SK-MEL-5 (cell line): ENCODE measurements at places on chromosomes 6 and 20.
A peak's percentile ranks its signal among the peaks of the same experiment; 100 is the strongest.

DNA sequence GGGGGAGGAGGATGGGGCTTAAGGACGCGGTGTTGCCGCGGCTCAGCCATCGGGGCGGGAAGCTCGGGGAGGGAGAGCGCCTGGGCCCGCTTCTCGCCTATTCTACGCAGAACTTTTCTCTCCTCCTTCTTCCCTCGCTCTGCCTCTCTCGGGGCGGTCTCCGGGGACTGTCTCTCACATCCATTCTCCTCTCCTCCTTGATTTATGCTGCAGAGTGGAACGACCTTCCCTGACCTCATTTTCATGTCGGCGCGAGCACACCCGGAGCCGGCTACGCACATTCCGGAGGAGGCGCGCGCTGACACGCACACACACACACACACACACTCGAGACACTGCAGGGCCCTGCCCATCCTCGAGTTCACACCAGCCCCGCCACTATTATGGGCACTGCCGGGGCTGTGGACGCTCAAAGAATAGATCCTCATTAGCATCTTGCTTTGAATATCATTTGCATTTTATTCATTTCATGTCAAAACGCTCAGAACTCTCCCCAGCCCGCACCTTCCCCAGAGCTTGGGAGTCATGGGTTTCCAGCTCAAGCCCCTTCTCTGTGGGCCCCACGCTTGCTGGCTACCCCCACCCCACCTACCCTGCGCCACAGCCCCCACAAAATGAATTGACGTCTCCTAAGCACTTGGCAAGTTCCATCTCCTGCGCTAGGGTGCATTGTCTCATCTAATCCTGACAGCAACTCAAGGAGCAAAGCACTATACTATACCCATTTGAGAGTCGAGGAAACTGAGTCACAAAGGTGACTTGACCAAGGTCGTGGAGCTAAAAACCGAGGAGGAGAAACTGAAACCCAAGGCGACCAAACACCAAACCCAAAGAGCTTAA, 36.8 kb downstream of the NCR2 start:
- DNase-seq, result no peak

DNA sequence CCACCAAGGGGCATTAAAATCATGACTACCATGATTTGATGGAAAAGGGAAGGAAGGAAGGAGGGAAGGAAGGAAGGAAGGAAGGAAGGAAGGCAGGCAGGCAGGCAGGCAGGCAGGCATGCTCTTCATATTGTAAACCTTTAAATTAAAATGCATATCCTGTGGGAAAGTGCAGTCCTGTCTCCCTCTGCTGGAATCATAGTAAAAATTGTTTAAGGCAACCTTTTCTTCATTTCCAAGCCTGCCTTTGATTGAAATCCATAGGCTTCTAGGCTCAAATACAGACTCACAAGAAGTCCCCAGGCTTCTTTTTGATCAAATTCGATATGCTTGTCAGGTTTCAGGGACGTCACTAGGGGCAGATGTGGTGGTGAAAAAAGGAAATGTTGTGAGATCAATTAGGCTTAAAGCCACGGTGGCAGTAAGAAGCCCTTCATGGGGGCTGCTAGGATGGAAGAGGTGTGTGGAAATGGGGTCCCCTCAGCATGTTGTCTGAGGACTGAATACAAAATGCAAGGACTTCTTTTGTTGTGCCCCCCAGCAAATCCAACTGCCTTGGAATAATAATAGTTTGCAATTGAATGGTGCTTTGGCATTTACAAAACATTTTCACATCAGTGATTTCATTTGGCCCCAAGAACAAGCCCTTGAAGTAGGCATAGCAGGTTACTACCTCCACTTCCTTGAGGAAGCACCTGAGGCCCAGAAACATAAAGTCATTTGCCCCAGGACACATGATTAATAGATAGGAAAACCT, 25.6 kb upstream of the GABRR1 start:
- DNase-seq, result peak; percentile 74

- DNase-seq, result no peak
Observed at GRCh38 chr6:4336084-4336483, 200.7 kb upstream of the ECI2 start.

DNA sequence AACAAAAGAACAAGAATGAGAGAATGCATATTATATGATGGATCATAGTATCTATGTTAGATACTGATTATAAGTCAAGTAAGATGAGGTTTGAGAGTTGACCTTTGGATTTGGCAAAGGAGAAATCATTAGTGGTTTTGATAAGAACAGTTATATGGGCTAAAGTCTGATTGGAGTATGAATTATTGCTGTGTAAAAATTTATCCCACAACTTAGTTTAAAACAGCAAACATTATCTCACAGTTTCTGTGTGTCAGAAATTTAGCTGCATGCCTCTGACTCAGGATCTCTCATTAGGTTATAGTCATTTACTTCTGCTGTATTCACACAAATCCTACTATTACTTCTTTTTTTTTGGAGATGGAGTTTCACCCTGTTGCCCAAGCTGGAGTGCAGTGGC, 56.7 kb downstream of the FAM135A start:
- DNase-seq, result no peak

- DNase-seq, result peak; percentile 30
Observed at GRCh38 chr6:29967379-29968010, 25.2 kb downstream of the HLA-A start.

- no peak for DNase-seq
Observed at GRCh38 chr6:162963861-162964260, 236.1 kb downstream of the PACRG start.

DNA sequence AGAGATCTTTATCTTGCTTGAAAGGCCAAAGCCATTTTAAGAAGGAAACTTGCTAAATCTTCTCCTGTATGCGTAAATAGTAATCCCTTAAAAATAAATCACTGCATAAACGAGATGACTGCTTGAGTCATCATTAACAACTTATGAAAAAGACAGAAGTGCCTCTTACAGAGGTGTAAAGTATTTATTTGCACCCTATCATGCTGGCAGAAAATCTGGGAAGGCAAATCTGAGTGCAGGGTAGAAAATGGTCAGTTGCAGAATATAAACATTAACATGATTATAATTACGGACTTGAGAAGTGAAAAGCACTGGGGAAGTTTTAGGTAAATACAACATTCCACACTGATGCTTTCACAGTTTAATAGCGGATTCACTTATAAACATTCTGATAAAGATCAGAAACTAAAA, 67.5 kb upstream of the FBXO30 start:
- DNase-seq, result no peak

GRCh38 chr6:137214931-137215330, 4.3 kb downstream of the IFNGR1 start:
- no peak for DNase-seq
